ENCODE measurements at places on chromosomes 1 and 21.

DNA sequence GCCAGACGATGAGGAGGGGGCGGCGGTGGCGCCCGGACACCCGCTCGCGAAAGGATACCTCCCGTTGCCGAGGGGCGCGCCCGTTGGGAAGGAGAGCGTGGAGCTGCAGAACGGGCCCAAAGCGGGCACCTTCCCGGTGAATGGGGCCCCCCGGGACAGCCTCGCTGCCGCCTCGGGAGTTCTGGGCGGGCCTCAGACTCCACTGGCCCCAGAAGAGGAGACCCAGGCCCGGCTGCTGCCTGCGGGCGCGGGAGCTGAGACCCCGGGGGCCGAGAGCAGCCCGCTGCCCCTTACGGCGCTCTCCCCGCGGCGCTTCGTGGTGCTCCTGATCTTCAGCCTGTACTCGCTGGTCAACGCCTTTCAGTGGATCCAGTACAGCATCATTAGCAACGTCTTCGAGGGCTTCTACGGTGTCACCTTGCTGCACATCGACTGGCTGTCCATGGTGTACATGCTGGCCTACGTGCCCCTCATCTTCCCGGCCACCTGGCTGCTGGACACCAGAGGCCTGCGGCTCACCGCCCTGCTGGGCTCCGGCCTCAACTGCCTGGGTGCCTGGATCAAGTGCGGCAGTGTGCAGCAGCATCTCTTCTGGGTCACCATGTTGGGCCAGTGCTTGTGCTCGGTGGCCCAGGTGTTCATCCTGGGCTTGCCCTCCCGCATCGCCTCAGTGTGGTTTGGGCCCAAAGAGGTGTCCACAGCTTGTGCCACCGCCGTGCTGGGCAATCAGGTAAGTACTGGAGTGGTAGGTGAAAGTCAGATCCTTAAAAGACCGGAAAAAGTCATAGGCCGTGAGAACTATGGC lies 588 bp downstream of the FLVCR1 start:
- peak; percentile 23 for DNase-seq

DNA sequence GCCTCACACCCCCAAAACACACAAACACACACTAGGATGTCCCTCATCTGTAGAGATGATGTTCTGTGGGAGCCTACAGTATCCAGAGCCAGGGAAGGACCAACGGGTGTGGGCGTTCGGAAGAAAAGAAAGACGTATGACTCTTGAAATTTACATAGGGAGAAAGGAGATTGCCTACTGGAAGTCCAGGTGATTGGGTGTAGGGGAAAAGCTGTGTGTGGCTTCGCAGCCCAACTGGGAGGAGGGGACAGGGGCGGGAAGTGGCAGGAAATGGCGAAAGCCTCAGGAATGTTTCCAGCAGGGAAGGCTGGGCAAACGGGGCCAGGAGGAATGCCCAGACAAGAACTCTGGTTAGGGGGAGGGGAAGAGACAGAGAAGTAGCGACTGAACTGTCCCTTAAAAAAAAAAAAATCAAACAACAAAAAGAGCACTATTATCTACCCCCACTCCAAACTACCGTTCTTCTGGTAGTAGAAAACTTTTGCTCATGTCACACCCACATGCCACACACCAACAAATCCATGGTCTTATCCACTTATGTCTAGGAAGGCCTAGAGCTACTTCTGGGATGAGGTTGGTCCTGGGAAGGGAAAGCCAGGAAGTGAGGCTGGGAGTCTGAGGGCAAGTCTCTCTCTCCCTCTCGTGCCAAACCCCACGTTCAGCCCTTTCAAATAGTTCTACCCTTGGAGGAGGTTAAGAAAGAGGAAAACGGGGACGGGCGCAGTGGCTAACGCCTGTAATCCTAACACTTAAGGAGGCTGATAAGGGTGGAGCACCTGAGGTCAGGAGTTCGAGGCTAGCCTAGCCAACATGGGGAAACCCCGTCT lies 1.8 kb upstream of the CKS1B start:
- DNase-seq = peak; percentile 98

- no peak for DNase-seq
Measured at GRCh38 chr1:228794173-228794572, 58.9 kb downstream of the RHOU start.

- no peak for DNase-seq
Measured at GRCh38 chr1:246709835-246710234, 14.4 kb upstream of the SCCPDH start.

DNA sequence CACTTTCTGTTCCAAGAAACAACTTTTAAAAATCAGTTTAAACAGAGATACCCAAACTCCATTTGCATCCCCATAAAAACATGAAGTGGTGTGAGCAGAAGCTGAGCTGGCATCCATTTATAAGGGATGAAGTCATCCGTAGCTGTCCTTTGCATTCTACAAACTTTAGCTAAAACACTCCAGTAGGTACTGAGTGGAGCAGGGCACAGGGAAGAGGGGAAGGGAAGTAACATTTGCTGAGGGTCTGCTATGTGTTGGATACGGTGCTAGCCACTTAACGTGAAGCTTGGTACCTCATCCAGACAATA lies 32.9 kb downstream of the VWA5B1 start:
- DNase-seq = no peak

DNA sequence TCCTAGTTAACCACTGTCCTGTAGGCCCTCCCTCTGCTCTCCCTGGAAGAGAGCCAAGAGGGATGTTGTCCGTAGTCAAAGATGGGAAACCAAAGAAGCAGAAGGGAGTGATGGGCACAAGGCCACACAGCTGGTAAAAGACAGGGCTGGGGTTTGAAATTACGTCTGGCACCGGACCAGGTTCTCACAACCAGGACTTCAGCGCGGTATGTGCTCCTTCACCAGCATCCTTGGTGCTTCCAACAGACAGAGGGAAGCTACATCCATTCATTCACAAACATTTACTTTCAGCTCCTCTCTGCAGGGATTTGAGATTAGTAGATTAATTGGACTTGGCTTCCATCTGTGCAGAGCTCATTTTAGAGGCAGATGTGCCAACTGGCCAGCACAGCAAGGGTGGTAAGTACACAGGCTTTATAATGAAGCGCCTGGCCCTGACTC lies 191.2 kb downstream of the TRABD2B start:
- no peak for DNase-seq

GRCh38 chr1:1112237-1112985 lies 3.5 kb downstream of the C1orf159 start:
- DNase-seq = no peak

DNA sequence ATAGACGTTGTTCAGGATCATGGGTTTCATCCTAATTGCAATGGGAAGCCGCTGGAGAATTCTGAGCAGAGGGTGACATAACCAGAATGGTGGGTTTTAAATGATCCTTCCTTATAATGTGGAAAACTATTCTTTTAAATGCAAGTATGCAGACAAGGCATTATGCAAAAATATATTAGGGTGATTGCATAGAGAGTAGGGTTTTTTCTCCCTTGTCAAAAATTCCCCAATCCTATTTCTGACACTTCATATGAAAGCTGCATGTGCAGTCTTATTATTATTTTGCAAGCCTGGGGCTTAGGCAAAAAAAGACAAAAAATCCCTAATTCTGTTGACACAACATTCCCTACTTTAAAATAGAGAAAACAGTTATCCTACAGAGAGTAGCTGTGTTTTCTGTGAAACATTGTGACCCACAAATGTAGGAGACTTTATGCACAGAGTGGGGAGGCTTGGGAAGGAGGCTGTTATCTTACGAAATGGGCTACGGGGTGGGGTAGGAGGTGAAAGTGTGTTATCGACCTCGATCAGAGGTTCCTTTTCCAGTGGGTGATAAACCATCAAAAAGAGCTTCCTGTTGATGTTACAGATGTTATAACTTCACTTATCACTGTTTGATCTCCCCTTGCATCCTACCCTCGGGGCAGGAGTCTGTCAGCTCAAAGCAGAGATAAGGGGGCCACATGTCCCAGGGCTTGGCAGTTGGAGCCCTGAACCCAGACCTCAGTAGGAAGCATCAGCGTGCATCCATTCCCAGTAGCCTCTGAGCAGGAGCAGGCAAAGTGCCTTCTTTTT lies 27.2 kb downstream of the RHEX start:
- DNase-seq = no peak

- DNase-seq = peak; percentile 18
Measured at GRCh38 chr1:208036106-208036808, 125.3 kb upstream of the CD34 start.

DNA sequence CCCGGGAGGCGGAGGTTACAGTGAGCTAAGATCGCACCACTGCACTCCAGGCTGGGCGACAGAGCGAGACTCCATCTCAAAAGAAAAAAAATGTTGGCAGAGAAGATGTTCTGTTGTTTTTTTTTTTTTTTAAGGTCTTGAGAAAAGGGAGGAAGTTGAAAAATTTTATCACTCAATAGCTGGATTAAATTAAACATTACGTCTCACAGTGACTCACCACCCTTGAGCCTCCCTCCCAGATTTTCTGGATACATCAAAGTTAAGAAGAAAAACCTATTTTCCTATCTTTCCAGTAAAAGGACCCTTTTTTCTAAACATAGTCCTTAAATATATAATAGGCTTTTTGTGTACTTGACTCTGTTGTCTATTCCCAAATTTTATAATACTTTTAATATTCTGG lies 35.5 kb downstream of the IFNAR1 start:
- peak; percentile 70 for DNase-seq

GRCh38 chr1:47782414-47783166 lies 214.6 kb downstream of the TRABD2B start:
- DNase-seq = peak; percentile 5

- no peak for DNase-seq
Measured at GRCh38 chr1:247273013-247273412, 17.1 kb downstream of the VN1R5 start.

- no peak for DNase-seq
Measured at GRCh38 chr1:100076744-100077143, 56.0 kb downstream of the SASS6 start.

DNA sequence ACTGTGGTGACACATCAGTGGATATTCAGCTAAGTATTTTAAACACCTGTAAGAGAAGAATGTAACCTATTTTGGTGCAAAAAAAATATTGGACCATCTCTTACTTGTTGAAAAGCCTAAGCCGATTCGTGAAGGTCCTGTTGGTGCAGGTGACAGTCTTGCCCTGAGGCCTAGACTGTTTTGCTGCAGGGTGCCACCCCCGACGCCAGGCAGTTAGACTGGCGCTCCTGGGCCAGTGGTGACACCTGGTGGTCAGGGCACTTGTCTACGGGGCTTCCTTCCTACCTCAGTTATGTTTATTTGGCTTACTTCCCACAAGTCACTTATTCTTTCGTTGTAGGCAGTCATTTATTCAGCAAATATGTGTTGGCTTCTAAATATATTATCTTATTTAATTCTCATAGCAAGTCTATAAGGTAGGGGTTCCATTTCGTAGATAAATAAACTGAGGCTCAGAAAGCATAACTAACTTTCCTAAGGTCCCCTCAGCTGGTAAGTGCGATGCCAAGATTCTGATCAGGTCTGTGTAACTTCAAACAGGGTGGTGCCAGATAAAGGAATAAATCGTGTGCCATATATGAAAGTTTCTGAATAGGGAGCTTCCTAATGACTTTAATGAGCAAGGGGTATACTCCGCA lies 1.9 kb downstream of the EEIG2 start:
- DNase-seq = no peak

DNA sequence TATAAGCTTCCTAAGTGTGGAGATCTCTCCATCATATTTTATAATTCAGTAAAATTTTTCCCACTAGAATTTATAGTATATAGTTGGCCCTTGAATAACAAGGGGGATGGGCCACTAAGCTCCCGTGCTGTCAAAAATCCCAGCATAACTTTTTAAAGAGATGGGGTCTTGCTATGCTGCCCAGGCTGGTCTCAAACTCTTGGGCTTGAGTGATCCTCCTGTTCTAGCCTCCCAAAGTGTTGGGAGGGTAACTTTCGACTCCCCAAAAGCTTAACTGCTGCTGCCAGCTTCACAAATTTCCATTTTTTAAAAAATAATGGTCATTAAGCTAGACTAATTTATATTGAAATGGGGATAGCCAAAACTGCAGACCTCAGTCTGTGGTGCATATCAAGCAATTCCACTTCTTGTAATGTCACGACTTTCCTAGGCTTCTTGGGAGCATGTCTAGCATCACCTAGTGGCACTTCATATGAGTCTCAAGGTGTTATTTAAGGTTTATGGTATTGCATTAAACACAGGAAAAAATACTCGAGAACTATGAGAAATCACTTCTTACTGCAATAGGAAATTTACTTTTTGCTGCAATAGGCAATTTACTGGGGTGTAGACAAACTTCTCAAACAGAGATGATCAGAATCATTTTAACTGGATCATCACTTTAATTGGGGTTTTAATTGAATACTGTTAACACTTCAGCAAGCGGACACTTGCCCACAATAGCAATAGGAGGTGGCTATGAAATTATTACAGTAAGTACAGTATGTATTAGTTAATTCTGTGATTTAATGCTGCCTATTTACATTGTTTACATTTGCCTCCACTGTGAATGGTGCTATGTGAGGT lies 19.3 kb upstream of the ACTA1 start:
- DNase-seq = peak; percentile 43

DNA sequence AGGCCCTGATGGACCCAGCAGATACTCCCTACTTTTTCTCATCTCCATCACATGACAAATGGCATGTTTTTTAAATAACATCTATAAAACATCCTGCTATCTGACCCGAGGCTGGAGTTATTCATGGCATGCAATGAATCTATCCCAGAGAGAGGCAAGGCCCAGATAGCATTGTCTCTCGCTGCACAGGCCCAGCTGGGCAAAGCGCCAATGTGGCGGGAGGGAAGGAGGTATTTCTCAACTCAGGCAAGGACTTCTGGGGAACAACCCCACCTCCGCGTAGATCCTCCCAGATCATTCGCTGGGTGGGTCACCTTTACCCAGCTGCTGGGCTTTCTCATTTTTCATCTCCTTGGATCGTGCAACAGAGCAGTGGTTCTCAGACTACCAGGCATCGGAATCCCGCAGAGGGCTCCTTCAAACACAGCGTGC lies 59.8 kb downstream of the ERG start:
- DNase-seq = peak; percentile 64

DNA sequence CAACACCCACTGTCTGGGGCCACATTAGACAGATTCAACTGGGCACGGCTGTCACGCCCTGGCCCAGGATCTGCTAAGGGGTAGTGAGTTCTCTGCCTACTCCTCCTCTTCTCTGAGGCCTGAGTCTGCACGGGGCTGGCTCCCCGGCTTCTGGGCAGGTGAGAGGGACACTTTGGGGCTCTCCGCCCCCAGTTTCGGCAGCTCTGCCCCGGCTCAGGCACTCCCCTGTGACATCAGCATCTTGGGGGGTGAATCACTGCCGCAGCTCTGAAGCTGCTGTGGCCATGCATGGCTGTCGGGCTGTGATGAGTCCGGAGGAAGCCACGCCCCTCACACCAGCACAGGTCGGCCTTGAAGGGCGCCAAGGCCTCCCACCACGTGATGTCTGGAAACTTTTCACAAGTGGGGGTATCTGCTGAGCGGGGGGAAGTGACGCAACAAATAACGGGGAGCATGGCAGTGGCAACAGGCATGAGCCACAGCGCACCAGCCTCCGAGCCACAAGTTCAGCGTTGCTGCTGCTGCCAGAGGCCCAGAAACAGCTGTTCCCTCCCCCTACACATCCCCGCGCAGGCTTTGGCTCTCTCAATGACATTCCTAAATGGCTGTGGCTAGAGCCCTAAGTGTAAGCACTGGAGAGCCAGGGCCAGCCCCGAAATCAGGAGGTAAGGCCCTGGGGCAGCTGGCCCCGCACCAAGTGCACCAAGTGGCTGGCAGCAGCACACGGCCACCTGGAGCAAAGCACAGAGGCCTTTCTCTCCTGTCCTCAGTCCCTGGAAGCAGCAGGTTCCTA lies 26.3 kb downstream of the ZBTB17 start:
- peak; percentile 99 for DNase-seq

- DNase-seq = no peak
Measured at GRCh38 chr1:52862666-52863458, 20.3 kb downstream of the ZYG11A start.
